CD8-positive, alpha-beta memory T cell (primary cell): ENCODE measurements at places on chromosomes 2 and 18. TPM values are rescaled to one million over a fixed set of nuclear protein-coding genes. Genes with fewer than 3 reads are reported as not detected.

PROKR1 gene
- 0.09 TPM for total RNA-seq

ST6GAL2 gene
- total RNA-seq = not detected

PCARE gene
- not detected for total RNA-seq

DNA sequence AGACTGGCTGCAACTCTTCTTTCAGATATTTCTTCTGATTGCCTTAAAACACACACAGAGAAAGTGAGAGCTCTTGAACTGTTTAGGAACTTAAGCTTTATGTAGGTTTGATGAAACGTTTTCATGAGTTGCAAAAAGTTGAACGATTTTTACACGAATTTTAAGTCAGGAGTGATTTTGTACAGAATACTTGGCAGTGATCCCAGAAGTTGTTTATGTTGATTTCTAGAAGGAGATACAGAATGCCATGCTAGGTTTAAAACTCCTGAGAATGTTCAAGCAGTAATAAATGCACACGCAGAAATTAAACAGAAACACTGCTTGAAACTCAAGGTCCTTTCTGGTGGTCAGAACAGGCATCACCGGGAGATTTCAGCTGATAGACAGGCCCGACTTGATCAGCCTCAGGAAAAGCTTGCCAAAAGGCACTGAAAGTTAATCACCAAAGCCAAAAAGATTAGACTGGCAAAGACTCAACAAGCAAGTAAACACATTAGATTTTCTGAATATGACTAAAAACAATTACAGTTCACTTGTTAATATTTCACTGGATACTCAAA is 123.1 kb downstream of the SOCS6 start:
- no peak for DNase-seq

DNA sequence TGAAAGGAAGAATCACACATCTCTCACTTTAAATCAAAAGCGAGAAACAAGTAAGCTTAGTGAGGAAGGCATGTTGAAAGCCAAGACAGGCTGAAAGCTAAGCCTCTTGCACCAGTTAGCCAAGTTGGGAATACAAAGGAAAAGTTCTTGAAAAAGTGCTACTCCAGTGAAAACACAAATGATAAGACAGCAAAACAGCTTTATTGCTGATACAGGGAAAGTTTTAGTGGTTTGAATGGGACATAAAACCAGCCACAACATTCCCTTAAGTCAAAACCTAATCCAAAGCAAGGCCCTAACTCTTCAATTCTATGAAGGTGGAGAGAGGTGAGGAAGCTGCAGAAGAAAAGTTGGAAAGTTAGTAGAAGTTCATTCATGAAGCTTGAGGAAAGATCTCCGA is 28.0 kb downstream of the LIMS1 start:
- no peak for DNase-seq

- no peak for DNase-seq
Measured at GRCh38 chr2:169867579-169867978, 40.3 kb downstream of the UBR3 start.

- DNase-seq = no peak
Measured at GRCh38 chr2:72263043-72263775, 115.5 kb upstream of the CYP26B1 start.

DNA sequence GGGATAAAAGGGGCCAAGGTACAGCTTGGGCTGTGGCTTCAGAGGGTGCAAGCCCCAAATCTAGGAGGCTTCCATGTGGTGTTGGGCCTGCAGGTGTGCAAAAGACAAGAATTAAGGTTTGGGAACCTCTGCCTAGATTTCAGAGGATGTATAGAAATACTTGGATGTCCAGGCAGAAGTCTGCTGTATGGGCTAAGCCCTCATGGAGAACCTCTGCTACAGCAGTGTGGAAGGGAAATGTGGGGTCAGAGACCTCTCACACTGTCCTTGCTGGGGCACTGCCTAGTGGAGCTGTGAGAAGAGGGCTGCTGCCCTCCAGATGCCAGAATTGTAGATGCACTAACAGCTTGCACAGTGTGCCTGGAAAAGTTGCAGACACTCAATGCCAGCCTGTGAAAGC is 880.6 kb upstream of the ID2 start:
- DNase-seq = no peak

DNA sequence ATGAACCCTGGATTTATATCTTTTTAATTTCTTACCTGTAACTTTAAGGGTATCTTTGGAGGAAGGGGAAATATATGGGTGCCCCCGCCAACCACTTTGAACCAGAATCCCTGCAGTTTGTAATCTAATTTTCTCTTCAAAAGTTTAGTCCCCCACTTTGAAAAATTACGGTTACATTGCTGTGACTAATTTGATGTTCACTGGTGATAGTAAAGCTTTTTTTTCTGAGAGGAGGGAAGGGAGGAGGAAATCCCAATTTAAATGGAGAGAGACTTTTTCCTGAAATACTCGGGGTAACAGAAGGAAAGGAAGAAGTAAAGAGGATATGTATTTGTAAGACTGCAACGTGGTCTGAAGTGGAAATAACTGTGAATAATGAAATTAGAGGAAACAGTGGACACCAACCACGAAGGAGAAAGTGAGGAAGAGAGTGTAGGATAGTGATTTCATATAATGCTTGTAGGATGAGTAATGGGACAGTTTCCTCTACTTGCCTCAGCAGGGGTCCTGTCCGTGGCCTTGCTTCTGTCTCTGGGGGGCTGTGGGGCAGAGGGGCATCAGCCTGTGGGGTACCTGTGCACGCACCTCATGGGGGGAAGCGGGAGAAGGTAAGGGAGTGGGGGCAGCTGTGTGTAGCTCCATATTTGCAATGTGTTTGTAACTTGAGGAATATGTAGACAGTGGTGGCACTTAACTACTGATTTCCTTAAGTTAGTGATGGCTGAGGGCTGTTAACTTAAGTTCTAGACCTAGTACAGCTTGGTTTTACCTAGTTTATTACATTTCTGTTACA is 161.1 kb downstream of the LTBP1 start:
- no peak for DNase-seq

- DNase-seq = no peak
Measured at GRCh38 chr18:25467226-25467987, 115.4 kb upstream of the ZNF521 start.

- no peak for DNase-seq
Measured at GRCh38 chr2:215590010-215590745, 154.3 kb upstream of the FN1 start.

- no peak for DNase-seq
Measured at GRCh38 chr2:216774180-216774579, 78.8 kb upstream of the IGFBP5 start.

GRCh38 chr2:144237830-144238627 is 281.9 kb downstream of the ZEB2 start:
- DNase-seq = no peak

GRCh38 chr2:204024503-204024902 is 87.9 kb downstream of the ICOS start:
- DNase-seq = no peak

- DNase-seq = no peak
Measured at GRCh38 chr2:38706846-38707345, 41.0 kb downstream of the GALM start.
